NCI-H1417 (cell line): ENCODE measurements at places on chromosomes 6 and 20.
A peak's percentile ranks its signal among the peaks of the same experiment; 100 is the strongest.

GRCh38 chr6:72704979-72705378 is 83.1 kb downstream of the KCNQ5 start:
- no peak for DNase-seq

DNA sequence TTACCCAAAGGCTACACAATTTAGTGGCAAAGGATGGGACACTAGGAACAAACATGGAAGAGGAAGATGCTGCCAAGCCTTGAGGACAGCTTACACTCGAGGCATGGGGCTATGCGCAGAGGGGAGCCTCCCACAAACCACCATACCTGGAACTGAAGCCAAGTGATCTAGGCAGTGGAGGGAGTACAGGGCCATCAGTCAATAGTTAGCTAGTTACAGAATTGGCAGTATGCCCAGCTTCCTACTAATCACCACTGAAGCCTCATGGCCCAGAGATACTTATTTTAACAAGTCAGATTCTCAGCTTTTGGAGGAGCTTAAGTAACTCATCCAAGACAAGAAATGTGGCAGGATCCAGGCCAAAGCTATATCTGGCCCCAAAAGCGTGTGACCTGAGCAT is 226.6 kb upstream of the MOCS1 start:
- DNase-seq: peak; percentile 35

- no peak for DNase-seq
These were observed 57.9 kb upstream of the MLN start for GRCh38 chr6:33861722-33862121.

DNA sequence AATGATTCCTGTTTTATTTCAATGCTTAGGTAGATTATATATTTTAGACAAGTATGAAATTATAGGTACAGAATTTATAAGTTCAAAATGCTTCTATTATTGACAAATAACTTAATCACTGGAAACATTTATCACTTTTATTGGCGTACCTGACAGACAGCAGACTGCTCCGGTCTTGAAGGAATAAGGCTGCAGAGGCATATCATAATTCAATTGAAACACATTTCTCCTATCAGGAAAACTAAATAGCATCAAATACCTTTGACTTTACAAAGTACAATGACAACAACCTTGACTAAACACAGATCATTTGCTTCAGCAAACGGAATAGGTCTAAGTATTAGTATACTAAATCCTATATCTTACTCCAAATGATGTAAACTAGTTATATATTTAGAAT is 91.3 kb downstream of the GRIK2 start:
- peak; percentile 7 for DNase-seq

GRCh38 chr6:53986165-53986720 is 125.0 kb upstream of the MLIP start:
- DNase-seq: peak; percentile 73

DNA sequence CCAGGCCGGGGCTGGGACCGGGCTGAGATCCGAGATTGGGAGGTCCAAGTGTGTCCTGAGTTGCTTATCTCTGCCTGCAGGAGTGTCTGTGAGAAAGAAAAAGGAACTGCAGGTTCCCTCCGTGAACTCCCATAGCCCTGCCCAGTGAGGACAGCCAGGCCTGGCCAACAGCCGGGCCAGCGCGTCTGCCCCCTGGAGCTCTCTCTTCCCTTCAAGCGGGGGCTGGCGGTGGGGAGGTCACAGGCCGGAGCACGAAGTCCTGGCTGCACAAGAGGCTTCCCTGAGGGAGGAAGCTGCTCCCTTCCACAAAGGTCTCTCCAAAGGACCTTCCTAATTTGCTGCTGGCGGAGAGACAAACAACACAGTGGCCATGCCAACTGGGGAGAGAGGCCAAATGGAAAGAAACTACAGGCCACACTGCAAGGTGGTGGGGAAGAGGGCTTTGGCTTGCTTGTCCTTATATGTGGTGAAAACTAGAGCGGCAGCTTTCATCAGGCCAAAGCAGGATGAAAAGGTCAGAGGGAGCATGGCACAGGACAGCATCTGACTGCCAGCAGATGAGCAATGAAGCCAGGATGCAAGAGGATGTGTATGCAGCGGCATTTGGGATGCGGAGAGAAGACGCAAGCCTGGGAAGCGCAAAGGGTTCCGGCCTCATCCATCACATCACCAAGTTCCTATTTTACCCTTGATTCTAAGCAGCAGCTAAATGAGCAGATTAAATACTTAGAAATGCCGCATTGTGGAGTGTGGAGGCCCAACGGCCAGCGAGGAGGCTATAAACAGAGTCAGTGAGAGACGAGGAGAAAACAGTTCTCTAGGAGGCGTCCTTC is 260.0 kb downstream of the ERMARD start:
- no peak for DNase-seq

DNA sequence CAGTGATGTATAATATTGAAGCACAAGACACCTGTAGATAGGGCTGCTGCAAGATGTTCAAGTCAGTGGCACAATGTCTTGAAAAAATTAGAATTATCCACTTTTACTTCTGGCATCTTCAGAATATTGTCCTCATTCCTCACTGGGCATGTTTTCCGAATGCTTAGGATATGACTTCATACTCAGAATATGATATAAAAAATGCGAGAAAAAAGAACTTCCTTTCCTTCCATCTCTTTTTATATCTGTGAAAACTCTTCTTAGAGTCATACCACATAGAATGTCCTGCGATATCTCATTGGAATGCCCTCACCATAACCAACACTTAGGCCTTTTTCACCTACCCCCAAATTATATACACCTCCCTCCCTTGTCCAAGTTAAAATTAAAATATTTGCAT is 4.6 kb downstream of the MAS1L start:
- no peak for DNase-seq

DNA sequence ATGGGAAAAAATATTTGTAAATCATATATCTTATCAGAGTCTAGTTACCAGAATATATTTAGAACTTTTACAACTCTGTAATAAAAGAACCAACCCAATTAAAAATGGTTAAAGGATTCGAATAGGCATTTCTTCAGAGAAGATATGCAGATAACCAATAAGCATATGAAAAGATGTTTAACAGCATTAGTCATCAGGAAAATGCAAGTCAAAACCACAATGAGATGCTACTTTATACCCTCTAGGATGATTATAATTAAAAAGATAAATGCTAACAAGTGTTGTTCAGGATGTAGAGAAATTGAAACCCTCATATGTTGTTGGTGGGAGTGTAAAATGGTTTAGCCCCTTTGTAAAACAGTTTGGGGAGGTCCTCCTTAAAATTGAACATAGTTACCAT is 94.1 kb downstream of the LRRC1 start:
- DNase-seq: no peak

DNA sequence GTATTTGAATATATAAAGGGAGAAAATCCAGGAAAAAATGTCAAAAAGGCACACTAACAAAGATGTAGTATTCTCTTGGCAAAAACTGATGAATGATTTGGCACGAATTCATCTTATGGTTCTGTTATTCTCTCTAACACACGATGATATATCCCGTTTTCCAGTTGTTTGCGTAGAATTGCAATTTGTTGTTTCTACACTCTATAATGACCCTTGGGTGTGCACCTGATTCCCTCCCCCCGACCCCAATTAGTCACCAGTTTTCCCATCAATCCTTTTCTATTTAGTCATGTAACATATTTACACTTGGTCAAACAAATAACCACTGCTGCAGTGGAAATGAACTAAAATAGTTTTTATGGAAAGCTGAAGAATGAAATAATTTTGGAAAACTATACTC is 1.5 kb upstream of the ARID1B start:
- DNase-seq: peak; percentile 32

GRCh38 chr6:84332139-84333034 is 104.9 kb upstream of the CEP162 start:
- no peak for DNase-seq

DNA sequence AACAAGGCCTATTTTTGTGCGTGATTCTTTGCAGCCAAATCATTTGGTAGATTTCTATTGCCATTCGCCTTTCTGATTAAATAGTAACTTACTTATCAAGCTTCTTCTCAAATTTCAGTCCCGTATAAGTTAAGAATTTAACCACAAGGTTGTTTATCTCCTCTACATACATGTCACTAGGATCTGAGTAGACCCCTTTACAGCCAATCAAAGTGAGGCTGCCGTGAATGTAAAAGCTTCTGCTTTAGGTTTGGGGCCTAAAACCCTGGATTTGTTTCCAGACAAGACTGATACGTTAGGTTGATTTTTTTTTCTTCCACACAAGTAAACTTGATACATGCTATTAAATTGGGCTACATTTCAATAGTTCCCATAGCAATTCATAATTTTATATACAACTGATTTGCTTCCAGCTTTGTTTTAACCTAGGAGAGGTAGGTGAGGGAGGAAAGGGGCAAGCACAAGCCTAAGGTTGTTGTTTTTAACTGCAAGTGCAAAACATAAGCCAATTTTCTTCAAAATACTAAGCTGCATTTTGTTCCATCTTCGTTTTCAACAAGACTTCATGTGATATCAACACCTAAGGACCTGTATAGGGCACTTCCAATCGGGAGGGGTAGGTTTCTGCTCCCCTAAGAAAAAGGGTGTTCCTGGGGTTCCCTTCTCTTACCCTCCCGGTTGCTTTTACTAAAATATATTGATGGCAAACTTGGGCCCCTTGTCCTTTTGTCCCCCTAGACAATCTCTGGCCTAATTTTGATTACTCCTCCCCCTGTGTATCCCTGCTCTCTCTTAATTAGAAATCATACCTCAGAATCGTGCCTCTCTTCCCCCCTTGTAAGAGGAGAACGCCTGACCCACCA is 1.7 kb downstream of the RANBP9 start:
- peak; percentile 17 for DNase-seq

- DNase-seq: peak; percentile 87
These were observed 110.5 kb downstream of the ARHGAP18 start for GRCh38 chr6:129599467-129599866.

- DNase-seq: no peak
These were observed 118.5 kb downstream of the SNX5 start for GRCh38 chr20:17849901-17850683.

DNA sequence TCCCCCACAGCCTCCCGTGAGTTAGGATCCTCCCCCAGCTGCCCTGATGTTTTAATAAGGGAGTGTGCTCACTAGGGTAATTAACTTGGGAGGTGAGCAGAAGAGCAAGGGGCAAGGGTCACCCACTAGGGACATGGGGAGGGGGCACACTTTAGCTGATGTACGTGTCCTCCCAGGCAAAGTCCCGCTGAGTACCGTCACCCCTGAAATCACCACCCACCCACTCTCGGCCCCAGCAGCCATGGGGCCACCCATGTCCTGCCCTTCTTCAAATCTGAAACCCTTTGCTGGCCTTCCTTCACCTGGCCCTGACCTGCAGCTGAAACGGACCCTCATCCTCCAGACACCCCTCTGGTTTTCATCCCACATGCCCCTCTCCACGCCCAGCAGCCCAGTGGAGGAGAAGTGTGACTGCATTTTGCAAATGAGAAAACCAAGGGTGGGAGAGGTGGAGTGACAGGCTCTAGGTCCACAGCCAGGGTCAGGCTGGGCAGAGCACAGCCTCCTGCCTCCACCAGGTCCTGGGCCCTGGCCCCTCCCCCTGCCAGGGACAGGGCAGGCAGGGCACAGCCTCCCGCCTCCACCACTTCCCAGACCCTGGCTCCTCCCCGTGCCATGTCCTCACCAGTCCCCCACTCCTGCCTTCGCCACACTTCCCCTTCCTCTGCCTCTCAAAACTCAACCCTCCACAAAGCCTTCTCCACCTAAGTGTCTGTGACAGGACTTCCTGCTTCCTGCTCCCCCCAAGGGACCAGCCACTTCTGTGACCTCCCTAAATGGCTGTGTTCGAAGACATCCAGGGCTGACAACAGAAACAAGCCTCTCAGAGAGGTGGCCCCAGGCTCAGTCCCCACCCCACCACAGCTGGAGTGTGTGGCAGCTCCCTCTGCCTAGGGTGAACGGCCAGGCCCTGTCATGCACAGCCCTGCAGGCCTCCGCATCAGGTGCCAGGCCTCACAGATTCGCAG is 15.1 kb downstream of the ACSS1 start:
- no peak for DNase-seq

- no peak for DNase-seq
These were observed 132.3 kb upstream of the THEMIS start for GRCh38 chr6:128033156-128033555.

DNA sequence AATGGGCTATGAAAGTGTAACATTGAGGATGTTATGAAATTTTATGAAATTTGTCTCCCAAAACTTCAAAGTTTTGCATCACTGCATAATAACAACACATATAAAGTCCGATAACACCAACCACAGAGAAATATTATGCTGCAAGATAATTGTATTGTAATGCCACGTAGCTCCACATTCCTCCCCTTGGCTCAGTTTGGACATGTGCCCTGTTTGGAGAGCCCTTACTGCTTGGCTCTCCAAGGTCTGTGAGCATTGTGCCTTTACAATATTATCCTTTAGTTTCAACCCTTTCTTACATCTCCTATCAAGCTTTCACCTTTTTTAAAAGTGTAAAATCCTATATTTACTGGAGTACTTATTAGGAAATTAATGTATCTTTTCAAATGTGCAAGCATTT is 10.8 kb downstream of the HBS1L start:
- no peak for DNase-seq

DNA sequence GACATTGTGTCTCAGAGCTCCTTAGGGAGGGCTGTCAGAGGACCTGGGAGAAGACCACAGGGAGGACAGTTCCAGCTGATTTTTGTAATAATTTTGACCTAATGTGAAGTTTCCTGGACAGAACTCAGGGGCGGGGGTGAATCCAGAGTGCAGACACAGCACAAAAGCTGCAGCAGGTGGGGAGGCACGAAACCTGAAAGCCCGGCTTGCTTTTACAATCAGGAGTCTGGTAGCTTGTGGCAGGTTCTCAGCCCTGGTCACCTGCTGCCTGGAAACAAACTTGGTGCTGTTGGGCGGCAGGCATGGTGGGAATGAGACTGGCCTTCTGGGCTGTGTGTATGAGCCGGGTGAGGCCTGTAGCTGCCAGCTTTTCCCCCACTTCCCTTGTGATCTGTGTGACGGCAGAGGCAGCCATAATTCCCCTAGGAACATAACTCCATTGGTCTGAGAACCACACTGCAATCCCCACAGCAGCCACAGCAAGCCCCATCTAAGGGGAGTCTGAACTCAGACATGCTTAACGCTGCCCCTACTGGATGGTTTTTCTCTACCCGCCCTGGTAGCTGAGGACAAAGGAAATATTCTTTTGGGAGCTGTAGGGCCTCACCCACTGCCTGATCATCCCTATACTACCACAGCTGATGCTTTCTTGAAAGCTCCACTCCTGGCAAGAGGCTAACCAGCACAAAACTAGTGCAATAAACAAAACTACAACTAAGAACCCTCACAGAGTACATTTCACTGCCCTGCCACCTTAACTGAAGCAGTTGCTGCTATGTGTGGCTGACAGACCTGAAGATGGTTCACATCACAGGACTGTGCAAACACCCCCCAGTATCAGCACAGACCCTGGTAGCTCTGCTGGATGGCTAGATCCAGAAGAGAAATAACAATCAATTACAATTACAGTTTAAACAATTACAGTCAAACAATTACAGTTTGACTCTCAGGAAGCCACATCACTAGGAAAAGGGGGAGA is 1055.1 kb upstream of the GJE1 start:
- peak; percentile 22 for DNase-seq

- DNase-seq: peak; percentile 78
These were observed 10.6 kb downstream of the NRN1 start for GRCh38 chr6:5995949-5996713.
